ENCODE measurements at places on chromosomes 6 and 20.

DNA sequence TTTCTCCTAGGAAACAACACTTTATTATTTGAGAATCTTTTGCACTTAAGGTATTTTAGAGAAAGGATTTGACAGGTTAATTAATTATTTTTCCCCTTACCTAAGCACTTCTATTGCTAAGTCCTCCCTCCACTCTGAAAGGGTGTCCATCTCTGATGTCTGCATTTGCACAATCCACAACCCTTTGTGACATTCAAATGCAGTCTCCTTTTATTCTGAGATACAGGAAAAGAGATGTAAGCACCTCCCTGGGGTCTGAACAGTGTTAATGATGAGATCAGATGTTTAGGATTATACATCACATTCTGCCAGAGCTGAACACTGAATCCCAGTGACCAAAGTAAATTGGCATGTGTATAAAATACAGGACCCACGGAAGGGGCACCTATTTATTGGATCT lies 864.2 kb upstream of the FLRT3 start:
- DNase-seq = no peak

- DNase-seq = no peak
Observed at GRCh38 chr6:4512051-4512471, 264.1 kb upstream of the CDYL start.

GRCh38 chr6:133890711-133891148 lies 1.8 kb downstream of the TCF21 start:
- no peak for DNase-seq

DNA sequence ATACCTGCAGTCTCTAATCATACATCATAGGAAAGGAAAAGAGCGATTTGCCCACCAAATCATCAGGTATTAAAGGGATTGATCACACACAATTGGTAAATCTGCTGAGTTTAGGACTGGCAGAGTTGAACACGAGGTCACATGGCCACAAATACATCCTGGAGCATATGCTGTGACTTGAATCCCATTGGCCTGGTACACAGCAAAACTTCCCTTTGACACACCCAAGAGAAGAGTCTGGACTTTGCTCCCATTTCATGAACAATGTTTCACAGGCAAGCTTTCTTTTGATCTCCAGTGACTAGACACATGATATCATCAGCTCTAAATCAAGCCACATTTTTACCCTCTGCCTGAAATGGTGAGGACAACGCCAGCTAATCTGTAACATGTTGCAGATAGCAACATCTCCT lies 117.9 kb downstream of the ISM1 start:
- peak; percentile 28 for DNase-seq

DNA sequence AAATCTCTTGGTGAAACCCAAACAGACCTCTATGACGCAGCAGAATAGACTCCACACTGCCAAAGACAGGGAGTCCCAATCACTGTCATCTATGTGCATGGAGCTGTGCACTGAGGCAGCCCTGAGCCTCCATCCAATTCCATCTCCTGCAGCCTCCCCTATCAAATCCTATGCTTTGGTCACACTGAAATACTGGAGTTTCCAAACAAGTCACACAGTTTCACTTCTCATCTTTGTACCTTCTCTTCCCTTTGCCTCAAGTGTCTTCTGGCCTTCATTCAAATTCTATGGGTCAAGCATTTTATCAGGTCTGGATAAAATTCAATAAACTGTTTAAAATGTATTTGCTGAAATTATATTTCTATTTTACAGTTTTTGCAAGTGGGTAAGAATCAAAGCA lies 38.5 kb downstream of the FBXL4 start:
- no peak for DNase-seq

GRCh38 chr6:17405944-17406245 lies 12.5 kb downstream of the CAP2 start:
- DNase-seq = no peak

DNA sequence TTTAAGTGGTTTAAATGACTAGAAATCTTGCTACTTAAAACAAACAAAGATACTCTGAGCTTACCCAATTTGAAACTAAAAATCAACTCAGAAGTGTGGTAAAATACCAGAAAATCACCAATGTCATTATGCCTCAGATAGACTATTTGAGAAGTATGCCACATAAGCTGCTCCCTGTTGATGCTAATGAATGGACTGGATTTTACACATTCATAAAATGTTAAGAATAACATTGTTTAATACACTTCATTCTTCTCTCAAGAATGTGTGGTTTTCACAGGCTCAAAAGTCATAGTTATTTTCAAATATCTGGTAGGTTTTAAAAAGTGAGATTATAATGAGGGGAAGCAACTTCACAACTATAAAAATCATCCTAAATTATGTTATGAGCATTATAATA lies 170.6 kb downstream of the TASP1 start:
- DNase-seq = no peak

- peak; percentile 74 for DNase-seq
Observed at GRCh38 chr6:163585932-163586437, 171.5 kb downstream of the QKI start.

DNA sequence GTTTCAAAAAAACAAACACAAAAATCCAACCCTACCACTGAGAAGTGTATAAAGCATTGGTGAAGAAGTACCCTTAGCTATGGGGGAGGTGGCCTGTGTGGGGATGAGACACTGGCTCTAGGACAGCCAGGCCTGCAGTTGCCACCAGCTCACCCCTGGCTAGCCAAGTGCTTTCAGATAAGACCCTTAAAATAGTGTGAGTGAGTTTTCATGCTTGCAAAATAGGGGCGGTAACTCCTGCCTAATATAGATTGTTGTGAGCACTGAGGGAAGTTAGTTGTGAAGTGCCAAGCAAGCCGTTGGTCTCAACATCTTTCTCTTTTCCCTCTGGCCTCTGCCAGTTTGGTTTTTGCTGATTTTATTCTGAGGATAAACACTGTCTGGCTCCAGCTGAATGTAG lies 11.3 kb downstream of the PPP1R3G start:
- DNase-seq = no peak

GRCh38 chr6:145244349-145245100 lies 490.8 kb downstream of the EPM2A start:
- DNase-seq = no peak

- no peak for DNase-seq
Observed at GRCh38 chr20:7516621-7517111, 423.6 kb downstream of the HAO1 start.

GRCh38 chr6:16985513-16986284 lies 116.2 kb upstream of the STMND1 start:
- no peak for DNase-seq

GRCh38 chr6:125302840-125303511 lies 1.2 kb upstream of the HDDC2 start:
- no peak for DNase-seq

GRCh38 chr20:49276161-49276960 lies 1.5 kb downstream of the ZNFX1 start:
- peak; percentile 43 for DNase-seq

DNA sequence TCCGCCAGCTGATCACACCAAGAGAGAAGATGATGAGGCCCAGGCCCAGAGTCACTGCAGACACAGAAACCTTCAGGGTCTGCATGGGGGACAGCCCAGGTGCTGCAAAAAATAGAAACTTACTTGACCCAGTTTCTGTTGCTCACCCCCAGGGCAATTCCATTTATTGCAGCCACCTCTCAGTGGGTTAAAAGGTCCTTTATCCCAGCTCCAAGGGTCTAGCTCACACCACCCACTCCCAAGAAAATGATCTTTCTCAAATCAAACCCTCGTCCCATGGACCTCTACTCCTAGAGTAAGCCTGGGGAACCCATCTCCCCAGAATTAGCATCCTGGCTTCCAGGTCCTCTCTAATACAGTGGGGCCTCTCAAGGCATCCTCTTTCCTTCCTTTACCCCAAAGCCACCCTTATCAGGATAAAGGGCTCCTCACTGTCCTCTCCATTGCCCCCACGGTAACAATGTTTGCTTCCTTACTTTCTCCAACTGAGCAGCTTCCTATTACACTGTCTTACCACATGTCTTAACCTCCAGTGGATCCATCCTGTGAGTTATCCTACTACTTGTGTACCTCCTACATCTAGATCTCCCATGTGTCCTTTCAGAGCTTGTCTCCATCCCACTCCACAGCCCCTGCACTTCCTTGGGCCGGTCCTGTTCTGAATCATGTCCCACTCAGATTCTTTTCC lies 5.1 kb downstream of the HLA-DMB start:
- no peak for DNase-seq

DNA sequence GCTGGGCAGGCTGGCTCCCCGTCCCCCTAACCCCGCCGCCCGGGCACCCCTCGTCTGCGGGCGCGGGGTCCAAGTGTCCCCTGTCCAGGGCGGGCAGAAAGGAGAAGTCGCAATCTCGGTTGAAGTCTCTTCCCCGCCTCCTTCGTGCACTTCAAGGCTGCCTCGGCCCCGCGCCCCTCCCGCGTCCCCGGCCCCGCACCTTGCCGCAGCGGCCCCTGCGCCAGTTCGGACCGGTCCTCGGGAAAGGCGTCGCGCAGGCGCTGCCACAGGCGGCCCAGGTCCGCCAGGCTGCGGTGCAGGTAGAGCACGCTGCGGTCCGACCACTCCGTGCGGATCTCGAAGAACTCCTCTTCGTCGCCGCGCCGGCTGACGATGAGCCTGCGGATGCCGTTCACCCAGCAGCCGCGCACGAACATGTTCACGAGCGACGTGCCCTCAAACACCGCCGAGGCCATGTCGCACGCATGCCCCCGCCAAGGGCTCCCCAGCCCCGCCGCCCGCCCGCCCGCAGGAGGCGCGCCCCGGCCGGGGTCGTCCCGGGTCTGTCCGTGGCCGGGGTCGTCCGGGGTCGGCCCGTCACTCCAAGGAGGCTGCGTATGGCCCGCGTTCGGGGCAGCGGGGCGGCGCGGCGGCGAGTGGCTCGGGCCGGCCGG lies at the start of gene PXDC1:
TSS of gene PXDC1 (minus strand) at position 637 of the 653 bp plus-strand sequence. CDS start at position 455, 182 bp downstream.
- DNase-seq = peak; percentile 48

DNA sequence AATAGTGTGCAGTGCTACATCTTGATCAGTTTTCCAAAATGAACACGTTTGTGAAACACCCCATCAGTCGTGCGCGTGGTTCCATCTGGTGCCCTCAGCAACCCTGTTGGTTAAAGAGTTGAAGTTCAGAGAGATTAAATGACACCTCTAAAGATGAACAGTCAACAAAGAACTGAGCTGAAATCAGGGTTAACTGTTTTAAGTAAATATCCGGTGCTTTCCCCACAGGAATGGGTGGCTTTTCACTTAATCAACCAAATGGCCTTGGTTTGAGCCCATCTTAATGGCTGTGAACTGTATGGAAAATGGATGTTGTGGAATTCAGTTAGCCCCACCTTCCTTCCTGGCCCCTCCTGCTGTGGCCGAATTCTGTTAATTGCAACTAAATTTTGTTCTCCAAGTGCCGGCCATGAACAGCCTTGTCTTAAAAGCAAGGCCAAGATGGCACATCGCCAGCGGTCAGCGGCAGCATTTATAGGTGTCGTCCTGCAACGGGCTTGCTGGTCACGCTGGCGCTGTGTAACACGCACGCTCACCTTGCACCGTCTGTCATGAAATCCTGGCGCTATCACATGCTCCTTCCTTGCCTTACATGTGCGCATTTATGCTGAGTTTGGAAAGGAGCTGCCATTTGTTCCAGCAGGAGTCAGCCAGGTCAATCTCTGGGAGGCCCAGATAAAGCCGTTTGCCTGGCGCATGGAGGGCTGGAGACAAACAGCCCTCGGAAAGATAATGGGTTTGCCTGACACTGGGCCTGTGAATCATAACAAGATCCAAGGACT lies 164.5 kb downstream of the ERMARD start:
- no peak for DNase-seq

- DNase-seq = peak; percentile 96
Observed at GRCh38 chr6:11092668-11093375, 812 bp upstream of the SMIM13 start.

DNA sequence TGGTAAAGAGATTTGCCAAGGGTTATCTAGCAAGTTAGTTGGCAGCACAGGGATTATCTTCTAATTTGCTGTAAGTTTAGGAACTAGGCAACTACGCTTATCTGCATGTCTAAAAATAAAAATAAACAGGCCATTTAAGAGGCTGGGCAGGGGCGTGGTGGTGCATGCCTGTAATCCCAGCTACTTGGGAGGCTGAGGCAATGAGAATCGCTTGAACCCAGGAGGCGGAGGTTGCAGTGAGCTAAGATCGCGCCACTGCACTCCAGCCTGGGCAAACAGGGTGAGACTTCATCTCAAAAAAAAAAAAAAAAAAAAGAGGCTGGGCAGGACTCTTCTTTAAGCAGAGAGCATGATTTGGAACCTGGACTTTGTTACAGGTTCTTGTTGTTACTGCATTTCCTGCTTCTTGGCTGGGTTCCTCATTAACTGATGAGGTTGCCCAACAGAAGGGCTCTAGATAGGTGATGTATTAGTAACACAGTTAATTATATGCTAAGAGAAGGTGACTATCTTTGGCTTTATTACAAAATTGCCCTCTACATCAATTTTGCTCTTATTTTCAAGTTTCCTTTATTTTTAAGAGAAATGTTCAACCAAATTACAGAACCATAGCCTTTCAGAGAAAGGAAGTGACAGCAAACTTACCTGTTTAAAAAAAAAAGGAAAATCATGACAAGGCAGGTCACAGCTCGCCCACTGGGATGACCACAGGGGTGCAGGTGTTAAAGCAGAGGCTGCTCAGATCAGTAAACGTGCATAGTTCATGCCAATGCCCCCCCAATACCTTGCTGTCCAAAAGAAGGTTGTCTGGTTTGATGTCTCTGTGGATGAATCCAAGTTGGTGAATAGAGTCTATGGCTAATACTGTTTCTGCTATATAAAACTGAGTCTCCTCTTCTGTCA lies 32.5 kb downstream of the STK38 start:
- DNase-seq = no peak

DNA sequence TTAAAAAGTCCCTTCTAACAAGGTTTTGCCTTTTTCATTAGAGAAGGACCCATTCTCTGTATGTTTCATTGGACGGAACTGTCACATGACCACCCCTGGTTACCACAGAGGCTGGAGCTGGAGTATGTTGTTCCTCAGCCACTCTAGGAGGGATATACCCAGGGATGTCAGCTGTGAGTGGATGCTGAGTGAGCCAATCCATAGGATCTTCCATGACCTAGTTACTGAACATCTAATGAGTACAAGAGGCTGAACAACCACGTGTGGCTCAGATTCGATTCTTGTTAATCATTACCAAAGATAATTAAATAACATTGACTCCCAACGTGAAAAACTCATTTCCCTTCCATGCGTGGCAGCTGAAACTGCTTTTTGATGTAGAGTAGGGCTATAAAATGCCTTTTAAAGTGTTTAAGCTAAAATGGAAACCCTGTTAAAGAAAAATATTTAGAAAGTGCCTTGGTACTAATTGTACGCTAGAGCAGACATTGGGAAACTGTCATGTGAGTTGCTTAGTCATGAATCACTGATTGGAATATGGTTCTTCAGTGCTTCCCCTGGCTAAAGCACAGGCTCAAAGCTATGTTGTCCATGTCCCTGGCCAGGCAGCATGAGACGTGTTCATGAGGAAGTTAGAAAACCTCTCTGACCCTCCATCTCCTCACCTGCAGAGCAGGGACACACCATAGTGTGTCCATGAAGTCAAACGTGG lies 256.1 kb downstream of the ZNF217 start:
- DNase-seq = peak; percentile 55

GRCh38 chr20:40173872-40174271 lies 515.2 kb downstream of the MAFB start:
- DNase-seq = no peak

Measured in trophoblast cell (in vitro differentiated cells and primary cell).